Activated T-helper 2 cell treated with anti-CD3 and anti-CD28 coated beads, Interferon-gamma antibody, Interleukin-2, Interleukin-4, amounts not matched to agents 10 μg/mL and 5 μg/mL and 100 μg/mL, durations not matched to agents 14 hours and 24 hours and 36 hours (primary cell): ENCODE measurements at places on chromosomes 7 and 10. TPM values are rescaled to one million over a fixed set of nuclear protein-coding genes. Genes with fewer than 3 reads are reported as not detected.

DNA sequence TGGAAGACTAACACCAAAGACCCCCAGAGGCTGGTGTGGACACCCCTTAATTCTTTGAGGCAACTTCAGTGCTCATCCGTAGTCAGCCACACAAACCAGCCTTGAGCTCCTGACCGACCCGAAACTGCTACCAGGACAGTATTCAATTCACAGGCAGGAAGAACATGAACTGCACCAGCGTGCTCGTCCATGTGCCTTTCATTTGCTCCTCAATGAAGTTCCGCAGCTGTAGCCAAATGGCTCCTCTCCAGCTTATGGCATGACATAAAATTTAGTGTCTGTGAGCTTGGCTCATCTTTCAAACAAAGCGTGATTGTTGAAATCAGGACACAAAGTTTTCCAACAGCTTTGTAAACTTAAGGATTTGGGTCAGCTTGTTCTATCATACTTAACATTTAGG is 144.1 kb upstream of the FAM171A1 start:
- H3K27me3 ChIP-seq, result peaks cover 5% of the 10 kb centered on the region
- DNase-seq, result no peak
- peaks cover 14% of the 10 kb centered on the region for H3K4me1 ChIP-seq
- no peaks in the 10 kb centered on the region for H3K36me3 ChIP-seq
- H3K27ac ChIP-seq, result no peak overlapping the region

ANKRD2 gene
- total RNA-seq, result 0.18 and 0.57 TPM in 2 replicates

MSMB gene
- not detected in 2 replicates for total RNA-seq

- DNase-seq, result no peak
- no peak overlapping the region for H3K4me3 ChIP-seq
- no peaks in the 10 kb centered on the region for H3K36me3 ChIP-seq
Measured at GRCh38 chr7:128827971-128828711, 2.1 kb upstream of the FLNC start.

- no peak overlapping the region for H3K4me3 ChIP-seq
- DNase-seq, result no peak
- no peaks in the 10 kb centered on the region for H3K4me1 ChIP-seq
Measured at GRCh38 chr7:148495605-148496004, 95.0 kb upstream of the C7orf33 start.

GRCh38 chr7:49333180-49333881 is 409.0 kb downstream of the CDC14C start:
- no peak overlapping the region for H3K4me3 ChIP-seq
- no peaks in the 10 kb centered on the region for H3K4me1 ChIP-seq
- H3K36me3 ChIP-seq, result no peaks in the 10 kb centered on the region
